ENCODE measurements at places on chromosomes 13 and 19. TPM values are rescaled to one million over a fixed set of nuclear protein-coding genes. Genes with fewer than 3 reads are reported as not detected.
A peak's percentile ranks its signal among the peaks of the same experiment; 100 is the strongest.

Gene CYP2A6
- total RNA-seq: not detected

- H3K4me1 ChIP-seq: no peaks in the 10 kb centered on the region
- H3K27me3 ChIP-seq: no peaks in the 10 kb centered on the region
- no peak for DNase-seq
- H3K27ac ChIP-seq: no peak overlapping the region
- H3K4me3 ChIP-seq: no peak overlapping the region
Observed at GRCh38 chr13:50222569-50223332, 207.5 kb downstream of the KCNRG start.

Gene GFY
- not detected for total RNA-seq

DNA sequence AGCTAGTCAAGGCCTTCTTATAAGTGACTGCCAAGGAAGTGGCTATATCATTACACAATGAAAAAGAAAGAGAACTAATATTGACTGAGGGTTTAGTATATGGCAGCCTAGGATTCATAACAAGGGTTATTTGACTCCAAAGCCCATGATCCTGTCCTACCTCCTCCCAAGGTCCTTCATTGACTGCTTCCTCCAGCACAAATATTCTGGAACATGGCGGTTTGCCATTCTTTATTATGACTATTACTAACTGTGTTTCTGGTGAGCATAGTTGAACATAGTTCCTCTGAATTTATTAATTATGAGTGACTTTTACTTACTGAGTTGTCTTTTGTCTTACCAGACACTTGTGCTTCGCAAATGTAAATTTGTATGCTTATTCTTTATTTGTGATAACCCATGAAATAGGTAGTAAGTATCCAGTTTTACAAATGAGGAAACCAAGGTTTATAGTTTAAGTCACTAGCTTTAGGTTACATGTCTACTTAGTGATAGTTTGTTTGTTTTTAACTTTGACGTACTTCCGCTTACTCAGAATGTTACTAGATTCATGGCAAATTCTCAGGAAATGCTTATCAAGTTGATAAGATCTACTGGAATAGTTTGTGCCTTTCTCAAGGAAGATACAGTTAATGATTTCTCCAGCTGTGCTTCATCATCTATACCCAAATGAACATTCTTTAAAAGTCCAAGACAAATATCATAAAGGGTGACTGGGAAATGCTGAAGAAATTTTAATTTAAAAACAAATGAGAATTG lies 15.5 kb upstream of the DCLK1 start:
- no peak overlapping the region for H3K4me3 ChIP-seq
- no peaks in the 10 kb centered on the region for H3K36me3 ChIP-seq
- H3K27ac ChIP-seq: peak overlapping the region; percentile 66

Gene SOHLH2
- 0.55 TPM for total RNA-seq

Gene CEACAM19
- total RNA-seq: 13.0 TPM

DNA sequence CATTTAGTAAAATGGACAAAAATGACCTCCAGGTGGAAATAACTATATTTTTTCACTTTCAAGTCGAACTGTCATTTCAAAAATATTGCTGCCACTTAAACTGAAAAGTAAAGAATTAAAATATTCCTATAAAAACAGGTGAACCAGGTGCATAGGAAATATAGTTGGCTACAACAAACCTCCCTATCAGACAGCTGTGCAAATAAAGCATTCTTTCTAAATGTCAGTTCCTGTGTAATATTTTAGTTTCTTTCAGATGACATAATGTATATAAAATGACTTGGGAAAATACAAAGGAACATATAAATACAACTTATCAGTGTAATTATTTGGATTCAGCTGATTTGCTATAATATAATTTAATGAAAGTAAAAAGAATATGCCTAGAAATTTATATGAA lies 403.5 kb upstream of the GPC6 start:
- H3K27me3 ChIP-seq: no peaks in the 10 kb centered on the region
- no peaks in the 10 kb centered on the region for H3K36me3 ChIP-seq
- H3K27ac ChIP-seq: no peak overlapping the region
- H3K4me1 ChIP-seq: no peaks in the 10 kb centered on the region
- no peak overlapping the region for H3K4me3 ChIP-seq

Gene TEX29
- total RNA-seq: not detected

GRCh38 chr19:30824809-30825208 lies 452.6 kb downstream of the ZNF536 start:
- no peaks in the 10 kb centered on the region for H3K36me3 ChIP-seq
- H3K27me3 ChIP-seq: no peaks in the 10 kb centered on the region
- no peak overlapping the region for H3K4me3 ChIP-seq
- H3K4me1 ChIP-seq: no peaks in the 10 kb centered on the region
- no peak for DNase-seq

Gene KLF16
- 36.6 TPM for total RNA-seq

GRCh38 chr19:27745978-27746542 lies 1466.9 kb downstream of the UQCRFS1 start:
- no peak for DNase-seq
- H3K4me1 ChIP-seq: no peaks in the 10 kb centered on the region
- H3K27ac ChIP-seq: no peak overlapping the region
- H3K36me3 ChIP-seq: no peaks in the 10 kb centered on the region

GRCh38 chr13:108993346-108993745 lies 363.9 kb downstream of the MYO16 start:
- H3K4me1 ChIP-seq: no peaks in the 10 kb centered on the region
- no peak for DNase-seq
- H3K27me3 ChIP-seq: no peaks in the 10 kb centered on the region
- H3K27ac ChIP-seq: no peak overlapping the region
- no peak overlapping the region for H3K4me3 ChIP-seq

Gene PRR20A
- not detected for total RNA-seq

DNA sequence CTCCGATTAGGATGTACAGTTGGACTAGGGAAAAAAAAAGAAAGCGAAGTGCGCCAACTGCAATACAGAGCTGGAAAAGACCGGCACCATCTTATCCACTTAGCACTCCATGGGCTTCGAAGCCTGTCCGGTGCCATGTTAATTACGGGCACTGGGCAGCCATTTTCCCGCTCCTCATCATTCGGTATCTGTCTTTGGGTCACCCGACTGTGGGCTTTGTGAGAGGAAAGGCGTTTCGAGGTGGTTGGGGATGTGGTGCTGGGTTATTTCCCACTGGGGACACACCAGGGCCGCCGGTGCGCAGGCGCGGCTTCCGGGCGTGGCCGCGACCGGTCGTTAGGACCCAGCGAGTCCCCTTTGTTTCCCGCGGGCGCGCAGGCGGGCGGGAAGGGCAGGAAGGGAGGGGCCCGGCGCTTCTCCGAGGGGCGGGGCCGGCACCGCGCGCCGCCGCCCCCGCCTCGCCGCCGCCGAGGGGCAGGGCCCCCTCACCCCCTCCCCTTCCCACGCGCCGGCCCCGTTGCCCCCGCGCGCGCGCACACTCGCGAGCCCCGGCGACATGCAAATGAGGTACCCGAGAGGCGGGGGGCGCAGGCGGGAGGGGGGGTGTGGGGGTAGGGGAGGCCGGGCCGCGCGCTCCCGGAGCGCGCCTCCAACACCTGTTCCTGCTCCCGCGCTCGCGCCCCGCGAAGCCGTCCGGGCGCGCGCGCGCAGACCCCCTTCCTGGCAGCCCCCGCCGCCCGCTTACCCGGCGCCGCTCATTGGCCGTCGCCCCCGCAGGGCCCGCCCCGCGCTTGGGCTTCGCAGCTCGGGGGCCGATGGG lies at the start of gene ZNF524:
TSS of gene ZNF524 (plus strand) at position 447 of the 820 bp plus-strand sequence. CDS start 1,825 bp downstream, outside the sequence.
- H3K27ac ChIP-seq: peak within 1 kb of the TSS; percentile 98
- DNase-seq: peak; percentile 72
- H3K4me1 ChIP-seq: peaks cover 13% of the 10 kb centered on the region
- H3K27me3 ChIP-seq: no peaks in the 10 kb centered on the region

DNA sequence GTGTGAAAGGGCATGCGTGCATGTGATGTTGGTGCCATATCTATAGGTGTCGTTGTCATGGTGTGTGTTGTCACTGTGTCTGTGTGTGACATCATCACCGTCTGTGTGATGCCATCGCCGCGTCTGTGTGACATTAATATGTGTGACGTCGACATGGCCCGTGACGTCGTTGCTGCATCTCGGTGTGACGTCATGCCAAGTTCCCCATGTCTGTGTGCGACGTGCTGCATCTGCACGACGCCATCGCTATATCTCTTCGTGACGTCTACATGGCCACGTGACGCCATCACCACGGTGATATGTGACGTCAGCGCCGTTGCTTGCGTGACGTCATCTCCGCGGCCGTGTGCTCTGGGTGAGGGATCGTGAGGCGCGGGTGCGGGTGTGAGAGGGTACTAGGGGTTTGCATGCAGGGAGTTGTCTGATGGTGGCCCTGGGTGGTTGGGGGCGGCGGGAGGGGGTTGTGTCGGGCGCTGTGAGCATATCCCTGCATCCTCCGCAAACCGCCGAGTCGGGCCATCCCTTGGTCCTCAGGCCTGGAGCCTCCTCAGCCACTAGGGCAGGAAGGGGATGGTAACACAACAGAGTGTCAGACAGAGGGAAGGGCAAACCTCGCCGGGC lies 14.6 kb downstream of the GTPBP3 start:
- DNase-seq: no peak
- H3K27me3 ChIP-seq: no peaks in the 10 kb centered on the region
- no peak overlapping the region for H3K27ac ChIP-seq
- H3K4me3 ChIP-seq: no peak overlapping the region
- no peaks in the 10 kb centered on the region for H3K36me3 ChIP-seq

DNA sequence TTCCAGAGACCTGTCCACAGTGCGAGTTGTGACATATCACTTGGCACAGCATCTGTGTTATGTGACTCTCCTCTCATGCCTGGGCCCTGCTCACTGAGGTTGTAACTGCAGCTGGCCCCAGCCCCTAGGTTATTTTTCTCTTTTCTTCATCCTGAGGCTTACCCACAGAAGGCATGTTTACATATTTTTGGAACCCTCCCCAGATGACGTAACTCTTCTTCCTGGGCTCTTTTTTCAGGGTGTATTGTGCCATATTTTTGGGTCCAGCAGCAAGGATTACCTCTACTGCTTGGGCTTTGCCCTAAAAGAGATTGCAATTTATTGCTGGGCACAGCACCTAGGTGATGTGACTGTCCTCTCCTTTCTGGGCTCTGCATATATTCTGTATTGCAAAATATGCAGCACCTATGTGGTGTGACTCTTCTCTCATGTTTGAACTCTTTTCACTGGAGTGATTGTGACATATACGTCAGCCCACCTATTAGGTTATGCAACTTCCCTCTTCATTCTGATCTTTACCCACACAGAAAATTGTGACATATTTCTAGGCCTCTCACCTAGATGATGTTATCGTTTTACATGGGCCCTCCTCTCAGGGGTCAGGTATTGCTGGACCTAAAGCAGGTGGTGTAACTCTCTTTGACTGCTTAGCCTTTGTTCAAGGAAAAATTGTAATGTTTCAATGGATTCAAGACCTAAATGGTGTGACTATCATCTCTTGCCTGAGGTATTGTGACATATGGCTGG lies 64.5 kb upstream of the ZNF724 start:
- H3K27me3 ChIP-seq: no peaks in the 10 kb centered on the region
- no peak overlapping the region for H3K27ac ChIP-seq
- DNase-seq: no peak
- H3K4me1 ChIP-seq: no peaks in the 10 kb centered on the region
- H3K4me3 ChIP-seq: no peak overlapping the region

DNA sequence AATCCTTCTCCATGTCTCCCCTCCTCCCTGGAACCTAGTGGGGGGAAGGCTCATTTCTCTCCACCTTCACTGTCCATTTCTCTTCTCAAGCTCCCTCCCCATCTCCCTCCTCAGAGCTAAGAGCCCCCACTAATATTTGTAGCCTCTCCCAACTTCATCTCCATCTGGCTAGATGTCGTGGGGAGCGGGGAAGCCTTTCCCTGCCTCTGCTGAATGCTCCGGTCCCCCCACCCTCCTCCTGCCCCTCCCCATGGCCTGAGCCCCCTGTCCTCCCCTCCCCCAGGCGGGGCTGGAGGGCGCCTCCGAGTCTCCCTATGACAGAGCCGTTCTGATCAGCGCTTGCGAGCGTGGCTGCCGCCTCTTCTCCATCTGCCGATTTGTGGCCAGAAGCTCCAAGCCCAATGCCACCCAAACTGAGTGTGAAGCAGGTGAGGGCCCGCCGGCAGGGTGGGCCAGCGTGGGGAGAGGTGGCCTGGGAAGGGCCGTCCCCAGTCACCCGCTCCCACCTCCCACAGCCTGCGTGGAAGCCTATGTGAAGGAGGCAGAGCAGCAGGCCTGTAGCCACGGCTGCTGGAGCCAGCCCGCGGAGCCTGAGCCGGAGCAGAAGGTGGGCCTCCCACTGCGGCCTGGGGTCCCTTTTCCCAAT lies 1.0 kb downstream of the TMEM59L start:
- H3K27me3 ChIP-seq: peaks cover 50% of the 10 kb centered on the region
- H3K27ac ChIP-seq: no peak overlapping the region
- DNase-seq: no peak
- peaks cover 16% of the 10 kb centered on the region for H3K4me1 ChIP-seq
- H3K36me3 ChIP-seq: no peaks in the 10 kb centered on the region

DNA sequence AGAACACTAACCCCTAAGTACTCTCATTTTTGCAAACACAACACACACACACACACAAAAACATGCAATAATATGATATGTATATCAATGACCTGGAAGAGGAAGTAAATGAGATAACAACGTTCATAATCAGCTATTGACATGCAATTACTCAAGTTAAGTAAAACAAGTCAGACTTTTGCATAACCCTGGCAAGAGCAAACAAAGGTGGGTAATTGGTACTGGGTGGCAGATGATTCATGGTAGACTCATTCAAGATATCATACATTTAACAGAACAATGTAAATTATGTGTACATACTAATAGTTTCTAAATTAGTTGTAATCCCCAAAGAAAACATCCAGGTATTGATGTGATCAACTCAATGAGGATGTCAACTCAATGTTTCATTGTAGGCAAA lies 508.8 kb downstream of the DACH1 start:
- no peaks in the 10 kb centered on the region for H3K27me3 ChIP-seq
- no peak overlapping the region for H3K4me3 ChIP-seq
- no peak overlapping the region for H3K27ac ChIP-seq
- peak; percentile 26 for DNase-seq
- peaks cover 19% of the 10 kb centered on the region for H3K4me1 ChIP-seq

Gene CEACAM7
- total RNA-seq: not detected

Gene MISP
- not detected for total RNA-seq

- no peak overlapping the region for H3K4me3 ChIP-seq
- H3K27ac ChIP-seq: no peak overlapping the region
- H3K27me3 ChIP-seq: no peaks in the 10 kb centered on the region
- H3K4me1 ChIP-seq: peaks cover 6% of the 10 kb centered on the region
Observed at GRCh38 chr19:17209126-17210036, 5.8 kb upstream of the USE1 start.

DNA sequence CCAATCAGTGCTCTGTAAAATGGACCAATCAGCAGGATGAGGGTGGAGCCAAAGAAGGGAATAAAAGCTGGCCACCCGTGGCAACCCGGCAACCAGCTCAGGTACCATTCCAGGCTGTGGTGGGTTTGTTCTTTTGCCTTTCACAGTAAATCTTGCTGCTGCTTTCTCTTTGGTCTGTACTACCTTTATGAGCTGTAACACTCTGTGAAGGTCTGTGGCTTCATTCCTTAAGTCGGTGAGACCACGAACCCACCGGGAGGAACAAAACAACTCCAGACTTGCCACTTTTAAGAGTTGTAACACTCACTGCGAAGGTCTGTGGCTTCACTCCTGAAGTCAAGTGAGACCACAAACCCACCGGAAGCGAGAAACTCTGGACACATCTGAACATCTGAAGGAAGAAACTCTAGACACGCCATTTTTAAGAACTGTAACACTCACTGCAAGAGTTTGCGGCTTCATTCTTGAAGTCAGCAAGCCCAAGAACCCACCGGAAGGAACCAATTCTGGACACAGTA lies 16.5 kb upstream of the SPACA6 start:
- no peak for DNase-seq
- peaks cover 4% of the 10 kb centered on the region for H3K4me1 ChIP-seq
- peaks cover 4% of the 10 kb centered on the region for H3K27me3 ChIP-seq
- H3K27ac ChIP-seq: no peak overlapping the region

All from endothelial cell of umbilical vein (primary cell).